ENCODE measurements at places on chromosomes 1 and 21.

- DNase-seq = no peak
Observed at GRCh38 chr21:31938330-31939301, 65.8 kb downstream of the HUNK start.

DNA sequence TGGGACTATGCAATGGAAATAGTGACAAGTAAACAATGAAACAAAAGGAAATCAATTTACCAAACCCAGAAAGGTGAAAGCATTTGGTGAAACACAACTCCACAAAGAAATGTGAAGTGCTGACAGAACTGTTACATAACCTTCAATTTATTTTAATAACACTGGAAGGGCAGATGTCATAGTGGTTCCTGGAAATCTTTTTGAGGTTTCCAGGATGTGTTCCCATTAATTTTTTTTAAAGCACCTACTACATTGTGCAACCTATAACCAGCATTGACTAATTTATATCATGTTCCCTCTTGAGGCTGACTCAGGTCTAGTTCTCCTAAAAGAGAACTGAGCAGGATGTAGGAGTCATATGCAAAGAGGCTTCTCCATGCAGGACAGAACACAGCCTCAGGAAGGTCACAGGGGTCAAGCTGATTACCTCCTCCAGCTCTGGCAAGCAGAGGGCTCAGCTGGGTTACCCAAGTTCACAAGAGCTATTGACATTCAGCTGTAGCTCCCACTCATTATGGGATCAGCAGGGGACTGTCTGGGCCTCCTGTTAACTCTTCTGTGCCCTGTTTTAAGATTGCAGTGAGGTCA lies 157.1 kb upstream of the NRIP1 start:
- DNase-seq = no peak

GRCh38 chr1:29855561-29856160 lies 619.3 kb downstream of the PTPRU start:
- no peak for DNase-seq

- DNase-seq = no peak
Observed at GRCh38 chr1:83531521-83532309, 467.2 kb downstream of the TTLL7 start.

- DNase-seq = no peak
Observed at GRCh38 chr21:30336596-30336995, 898 bp downstream of the KRTAP27-1 start.

GRCh38 chr1:20319456-20320220 lies 29.0 kb downstream of the VWA5B1 start:
- DNase-seq = no peak

DNA sequence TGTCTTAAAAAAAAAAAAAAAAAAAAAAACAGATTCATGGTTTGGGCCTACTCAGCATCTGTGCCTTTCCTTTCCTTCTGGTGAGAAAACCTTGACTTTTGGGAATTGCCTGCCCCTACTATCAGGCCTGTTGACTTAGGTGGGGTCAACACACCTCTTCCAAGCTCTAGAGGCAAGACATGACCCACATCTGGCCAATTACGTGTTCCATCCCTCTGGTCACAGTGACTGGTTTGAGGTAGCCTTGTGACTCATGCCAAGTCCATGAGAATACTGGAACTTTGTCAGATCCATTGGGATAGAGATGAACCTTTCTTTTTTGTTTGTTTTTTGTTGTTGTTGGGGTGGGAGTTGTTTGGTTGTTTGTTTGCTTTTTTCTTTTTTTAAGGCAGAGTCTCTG lies 37.3 kb upstream of the KHDRBS1 start:
- DNase-seq = no peak

GRCh38 chr1:226676381-226676780 lies 62.7 kb downstream of the ITPKB start:
- no peak for DNase-seq

GRCh38 chr1:63668298-63668697 lies 75.1 kb downstream of the PGM1 start:
- no peak for DNase-seq

DNA sequence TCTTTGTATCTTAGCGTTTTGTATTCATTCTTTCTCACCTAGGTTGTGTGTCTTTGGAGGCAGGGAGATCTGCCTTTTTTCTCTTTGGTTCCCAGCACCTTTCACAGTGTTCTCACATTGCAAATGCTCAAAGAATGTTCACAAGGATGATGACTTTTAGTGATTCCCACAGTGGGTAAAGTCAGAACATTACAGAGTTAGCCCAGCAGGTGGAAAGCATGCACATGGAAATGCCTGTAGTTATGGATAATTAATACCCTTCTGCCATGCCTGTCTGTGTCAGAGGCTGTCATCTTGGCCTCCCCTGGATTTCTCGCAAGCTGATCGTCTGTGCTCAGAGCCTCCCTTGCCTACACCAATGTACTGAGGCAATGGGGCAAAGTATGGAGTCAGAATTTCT lies 458.9 kb downstream of the LMO4 start:
- DNase-seq = no peak

DNA sequence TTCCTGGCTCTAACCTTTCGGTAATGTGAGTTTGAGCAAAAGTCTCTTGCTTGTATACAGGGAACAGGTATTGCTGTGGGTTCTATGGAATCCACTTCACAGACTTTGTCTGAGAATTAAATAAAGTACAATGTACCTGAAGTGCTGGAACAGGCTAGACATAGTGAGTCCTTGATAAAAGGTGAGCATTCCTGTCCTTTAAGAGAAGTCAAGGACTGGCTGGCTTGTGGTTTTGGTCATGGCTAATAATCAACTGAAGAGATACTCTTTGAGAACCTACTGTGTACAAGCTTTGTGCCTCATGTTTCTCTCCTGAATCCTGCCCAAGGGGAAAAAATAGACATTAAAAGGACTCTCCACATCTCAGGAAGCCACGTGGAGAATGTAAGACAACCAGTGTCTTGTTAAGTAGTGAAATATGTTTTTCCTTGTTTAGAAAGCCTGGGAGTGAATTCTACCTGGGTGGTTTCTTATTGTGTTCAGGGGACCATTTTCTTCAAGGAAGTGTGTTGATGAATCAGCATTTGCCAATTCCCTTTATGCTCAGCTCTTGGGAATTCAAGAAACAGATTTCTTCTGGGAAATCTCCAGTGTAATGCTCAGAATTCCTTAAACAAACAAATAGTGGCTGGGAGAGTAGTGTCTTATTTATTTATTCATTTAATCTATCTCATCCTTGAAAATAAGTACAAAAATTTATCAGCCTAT lies 55.2 kb upstream of the PLD5 start:
- DNase-seq = no peak

DNA sequence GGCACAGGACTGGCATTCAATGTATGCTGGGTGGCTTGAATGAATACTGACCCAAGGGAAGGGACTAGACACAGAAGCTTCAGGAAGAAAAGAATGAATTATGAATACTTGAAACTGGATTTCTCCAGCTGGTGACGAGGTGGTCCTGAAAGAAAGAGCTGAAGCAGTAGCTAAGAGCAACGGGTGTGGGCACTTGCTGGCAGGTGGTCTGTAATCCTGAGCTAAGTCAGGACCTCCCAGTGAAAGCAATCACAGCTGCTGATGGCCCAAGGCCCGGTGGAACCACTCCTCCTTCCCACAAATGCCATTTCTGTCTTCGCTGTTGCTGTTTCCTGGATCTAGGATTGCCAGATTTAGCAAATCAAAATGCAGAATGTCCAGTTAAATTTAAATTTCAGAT lies 47.0 kb downstream of the NEK2 start:
- no peak for DNase-seq

DNA sequence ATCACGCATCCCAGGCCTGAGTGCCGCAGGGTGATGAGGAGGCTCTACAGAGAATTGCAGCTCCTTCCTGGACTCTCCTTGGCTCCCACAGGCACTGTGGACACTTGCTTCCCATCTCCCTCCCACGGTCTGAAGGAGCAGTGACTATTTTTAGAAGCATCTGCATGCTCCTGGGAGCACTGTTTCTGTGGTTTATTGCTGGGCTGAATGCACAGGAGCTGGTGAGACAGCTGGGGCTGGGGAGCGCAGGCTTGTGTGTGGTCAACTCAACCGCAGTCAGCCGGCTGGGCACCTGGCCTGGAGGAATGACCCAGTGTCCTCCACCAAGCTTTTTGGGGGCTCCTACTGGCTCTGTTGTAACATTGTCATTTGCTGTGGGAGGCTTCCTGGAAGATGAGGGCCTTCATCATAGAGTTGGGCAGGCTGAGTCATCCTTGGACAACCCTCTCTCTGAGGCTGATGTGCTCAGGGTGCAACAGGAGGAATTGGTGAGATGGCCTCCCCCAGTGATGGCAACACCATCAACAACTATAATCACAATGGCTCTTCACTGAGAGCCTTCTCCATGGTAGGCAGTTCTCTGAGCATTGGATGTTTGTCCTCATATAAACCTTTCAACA lies 1.7 kb downstream of the NFASC start:
- no peak for DNase-seq

DNA sequence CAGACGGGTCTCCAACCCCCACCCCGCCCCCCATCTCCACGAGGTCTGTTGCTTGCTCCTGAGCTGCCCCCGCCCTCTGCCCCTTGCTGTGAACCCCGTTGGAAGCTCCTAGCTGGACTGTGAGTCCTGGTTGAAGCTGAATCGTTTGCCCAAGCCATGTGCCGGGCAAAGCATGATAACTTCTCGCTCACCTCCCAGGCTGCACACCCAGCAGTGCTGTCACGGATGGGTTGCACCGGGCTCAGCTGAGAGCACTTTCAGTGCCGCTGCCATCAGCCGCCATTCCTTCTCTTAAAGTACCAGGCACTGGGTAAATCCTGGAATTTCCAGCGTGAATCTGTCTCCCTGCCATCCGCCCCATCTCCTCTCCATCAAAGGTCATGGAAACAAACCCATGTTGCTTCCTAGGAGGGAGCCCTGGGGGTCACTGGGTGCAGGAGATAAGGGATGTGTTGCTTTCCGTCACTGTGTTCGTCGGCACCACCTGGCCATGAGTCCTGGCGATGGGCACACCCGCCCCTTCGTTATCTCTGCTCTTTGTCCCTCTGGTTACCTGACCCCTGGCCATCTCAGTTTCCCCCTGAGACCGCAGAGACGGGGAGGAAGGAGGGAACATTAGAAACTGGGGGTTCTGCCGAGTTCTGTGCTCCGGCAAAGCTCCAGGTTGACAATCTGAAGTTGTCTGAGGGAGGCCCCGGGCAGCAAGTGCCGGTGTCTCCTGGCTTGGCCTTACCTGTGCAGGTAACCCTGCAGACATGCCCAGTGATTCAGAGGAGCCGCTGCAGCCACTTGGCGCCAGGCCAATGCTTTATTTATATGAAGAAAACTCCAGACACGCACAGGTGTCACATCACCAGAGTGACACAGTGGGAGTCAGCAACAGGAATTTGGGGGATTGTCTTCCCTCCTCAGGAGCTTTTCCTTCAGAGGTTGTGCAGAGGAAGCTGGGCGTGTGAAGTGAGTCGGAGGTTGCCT lies 2.7 kb downstream of the PDE9A start:
- DNase-seq = no peak

- DNase-seq = peak; percentile 80
Observed at GRCh38 chr21:45973475-45974072, 8.0 kb upstream of the COL6A1 start.

GRCh38 chr21:25573409-25574206 lies 33.7 kb downstream of the MRPL39 start:
- DNase-seq = peak; percentile 84

DNA sequence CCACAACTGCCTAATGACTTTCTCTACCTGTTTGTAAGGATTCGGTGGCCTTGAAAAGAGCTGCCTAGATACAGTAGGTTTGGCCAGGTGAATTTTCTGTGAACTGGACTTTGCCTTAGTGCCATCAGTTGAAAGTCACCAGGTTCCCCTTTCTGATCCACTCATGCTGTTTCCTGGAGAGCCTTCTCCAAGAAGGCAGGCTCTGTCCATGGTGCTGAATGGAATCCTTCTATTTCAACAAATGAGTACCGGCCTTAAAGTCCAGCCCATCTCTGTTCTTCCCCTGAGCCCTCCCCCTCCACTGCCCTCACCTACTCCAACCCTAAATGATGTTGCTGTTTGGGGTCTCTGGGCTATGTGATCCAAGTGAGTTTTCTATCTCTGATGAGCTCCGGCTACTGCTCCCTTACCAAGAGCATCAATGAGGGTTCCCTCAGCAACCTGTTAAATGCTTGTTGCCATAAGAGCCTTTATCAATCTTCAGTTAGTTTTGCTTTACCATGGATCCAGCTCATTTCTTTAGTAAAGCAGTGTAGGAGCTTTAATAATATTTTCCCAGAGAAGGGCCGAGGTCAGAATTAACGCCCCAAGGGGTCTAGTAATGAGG lies 500.4 kb downstream of the PTPRU start:
- no peak for DNase-seq

- DNase-seq = peak; percentile 65
Observed at GRCh38 chr1:28580722-28581530, 11.1 kb upstream of the RAB42 start.

GRCh38 chr1:46396441-46397398 lies 2.6 kb downstream of the FAAH start:
- DNase-seq = no peak

DNA sequence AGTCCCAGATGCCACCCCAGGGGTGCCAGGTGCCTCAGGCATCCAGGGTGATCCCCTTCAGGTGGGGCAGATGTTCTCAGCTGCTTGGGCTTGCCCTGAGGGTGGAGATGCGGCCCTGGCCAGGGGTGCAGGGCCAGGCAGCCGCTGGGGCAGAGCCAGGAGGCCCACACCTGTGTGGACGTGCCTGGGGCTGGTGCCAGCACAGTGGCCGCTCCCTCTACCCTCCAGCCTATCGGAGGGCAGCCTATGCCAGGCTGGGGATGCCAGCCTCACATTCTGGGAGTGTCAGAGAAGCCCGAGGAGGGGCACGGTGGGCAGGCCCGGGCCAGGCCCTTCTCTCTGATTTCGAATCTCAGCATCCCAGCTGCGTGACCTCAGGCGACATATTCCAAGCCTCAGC lies 96.5 kb upstream of the WNT4 start:
- no peak for DNase-seq

- no peak for DNase-seq
Observed at GRCh38 chr1:12447849-12448312, 170.1 kb downstream of the DHRS3 start.

DNA sequence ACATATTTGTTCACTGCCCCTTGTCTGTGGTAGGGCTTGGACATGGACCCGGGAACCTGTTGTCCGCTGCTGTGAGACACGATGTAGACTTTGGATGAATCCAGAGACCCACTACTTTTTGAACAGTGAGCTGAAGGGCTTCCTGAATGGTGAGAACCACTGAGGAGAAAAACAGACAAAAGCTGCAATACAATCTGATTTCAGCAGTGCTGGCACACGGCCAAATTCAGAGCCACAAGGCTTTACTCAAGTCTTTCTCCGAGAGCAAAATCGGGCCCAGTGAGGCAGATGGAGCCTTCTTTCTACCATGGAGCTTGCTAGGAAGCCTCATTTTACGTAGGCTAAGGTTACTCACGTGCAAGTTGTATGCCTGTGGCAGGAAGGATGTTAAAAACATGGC lies 197.6 kb downstream of the SIPA1L2 start:
- no peak for DNase-seq

GRCh38 chr1:70778056-70778762 lies 269.4 kb downstream of the PTGER3 start:
- DNase-seq = no peak

DNA sequence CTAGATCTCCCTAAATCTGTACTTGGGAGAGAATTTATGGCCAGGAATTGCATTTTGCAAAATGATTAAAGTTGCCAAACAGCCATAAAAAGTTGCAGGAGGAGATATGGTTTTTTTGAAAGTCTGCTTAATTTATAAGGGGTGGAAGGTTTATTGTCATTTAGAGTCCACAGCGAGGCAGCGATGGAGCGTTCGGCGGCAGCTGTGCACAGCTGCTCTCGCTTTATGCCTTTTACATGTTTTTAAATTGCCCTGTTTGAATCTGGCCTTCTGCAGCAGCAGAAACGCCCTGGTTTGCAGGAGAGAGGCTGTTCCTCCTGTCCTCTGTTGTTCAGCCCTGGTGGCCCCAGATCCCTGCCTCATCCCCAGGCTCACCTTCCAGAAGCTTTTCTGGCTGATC lies 144.9 kb upstream of the POU3F1 start:
- no peak for DNase-seq

Data from activated naive CD4-positive, alpha-beta T cell treated with Interleukin-2 at 50 U/mL for 16 hours (primary cell).